ENCODE measurements at places on chromosomes 6 and 20.
A peak's percentile ranks its signal among the peaks of the same experiment; 100 is the strongest.

GRCh38 chr20:35135867-35136586 is 11.1 kb downstream of the EDEM2 start:
- DNase-seq, result no peak

DNA sequence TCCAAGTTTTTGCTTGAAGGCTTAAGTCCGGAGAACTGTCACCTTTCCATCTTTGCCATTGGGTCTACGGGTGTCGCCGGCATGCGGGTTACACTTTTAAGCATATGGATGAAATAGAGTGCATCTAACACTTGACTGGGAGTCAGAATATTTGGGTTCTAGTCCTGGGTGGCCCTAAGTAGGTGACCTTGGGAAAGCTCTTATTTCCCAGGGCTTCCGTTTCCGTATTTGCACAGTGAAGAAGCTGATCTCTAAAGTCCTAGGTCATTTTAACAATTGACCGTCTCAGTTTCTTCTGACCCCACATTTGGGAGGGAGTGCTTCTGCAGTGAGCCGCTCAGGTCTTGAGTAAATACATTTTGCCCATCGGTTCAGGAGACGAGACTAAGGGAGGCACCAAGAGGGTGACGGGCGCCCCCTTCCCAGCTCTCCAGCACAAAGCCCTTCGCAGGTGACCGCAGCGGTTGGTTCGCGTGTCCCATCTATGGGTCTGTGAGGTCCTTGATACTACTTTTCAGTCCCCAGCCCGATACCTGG is 651 bp upstream of the BLTP3A start:
- DNase-seq, result peak; percentile 3

DNA sequence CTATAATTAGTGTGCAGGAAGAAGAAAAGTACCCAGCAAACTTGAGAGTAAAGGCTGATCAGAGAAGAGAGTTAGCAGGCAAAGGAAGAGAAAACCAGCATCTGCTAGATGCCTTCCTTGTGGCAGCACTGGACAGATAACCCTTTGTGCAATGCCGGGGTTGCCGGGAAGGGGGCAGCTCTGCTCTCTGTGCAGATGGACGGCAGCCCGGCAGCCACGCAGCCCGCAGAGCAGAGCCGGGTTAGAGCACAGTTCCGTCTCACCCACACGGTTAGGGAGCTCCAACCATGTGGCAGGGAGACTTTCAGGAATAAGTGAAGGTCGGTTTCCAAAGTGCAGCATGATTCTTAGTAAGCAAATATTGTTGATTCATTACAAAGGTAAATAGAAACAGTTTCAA is 80.0 kb upstream of the RPS6KA2 start:
- no peak for DNase-seq

GRCh38 chr20:2871661-2872458 is 1.4 kb upstream of the PTPRA start:
- DNase-seq, result no peak

- DNase-seq, result no peak
These were observed 111.2 kb downstream of the PDE7B start for GRCh38 chr6:135962731-135963130.

GRCh38 chr20:41580350-41580749 is 37.8 kb downstream of the CHD6 start:
- no peak for DNase-seq

GRCh38 chr6:37594895-37595294 is 95.2 kb upstream of the CCDC167 start:
- no peak for DNase-seq

Data from activated CD8-positive, alpha-beta memory T cell treated with anti-CD3 and anti-CD28 coated beads for 4 hours (primary cell).